Pancreas (tissue), 10 donors: ENCODE measurements at places on chromosomes 12 and 14.

DNA sequence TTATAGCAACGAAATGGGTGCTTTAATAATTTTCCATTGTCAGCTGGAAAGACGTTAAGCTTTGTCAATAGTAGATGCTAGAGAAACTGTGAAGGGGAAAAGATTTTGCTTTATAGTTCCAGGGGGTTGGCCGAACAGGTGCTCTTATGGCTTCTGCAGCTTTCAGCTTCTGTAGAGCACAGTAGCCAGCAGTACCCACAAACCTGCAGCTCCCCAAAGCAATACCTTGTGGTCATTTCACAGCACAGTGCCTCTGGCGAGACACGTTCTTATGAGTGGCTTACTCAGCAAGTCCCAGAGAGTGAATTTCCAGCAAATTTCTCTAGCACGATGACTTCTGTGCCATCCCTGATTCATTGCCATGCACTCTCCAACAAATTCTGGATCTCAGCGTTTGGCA is 416.3 kb upstream of the ATP2B1 start:
- DNase-seq: no peak

DNA sequence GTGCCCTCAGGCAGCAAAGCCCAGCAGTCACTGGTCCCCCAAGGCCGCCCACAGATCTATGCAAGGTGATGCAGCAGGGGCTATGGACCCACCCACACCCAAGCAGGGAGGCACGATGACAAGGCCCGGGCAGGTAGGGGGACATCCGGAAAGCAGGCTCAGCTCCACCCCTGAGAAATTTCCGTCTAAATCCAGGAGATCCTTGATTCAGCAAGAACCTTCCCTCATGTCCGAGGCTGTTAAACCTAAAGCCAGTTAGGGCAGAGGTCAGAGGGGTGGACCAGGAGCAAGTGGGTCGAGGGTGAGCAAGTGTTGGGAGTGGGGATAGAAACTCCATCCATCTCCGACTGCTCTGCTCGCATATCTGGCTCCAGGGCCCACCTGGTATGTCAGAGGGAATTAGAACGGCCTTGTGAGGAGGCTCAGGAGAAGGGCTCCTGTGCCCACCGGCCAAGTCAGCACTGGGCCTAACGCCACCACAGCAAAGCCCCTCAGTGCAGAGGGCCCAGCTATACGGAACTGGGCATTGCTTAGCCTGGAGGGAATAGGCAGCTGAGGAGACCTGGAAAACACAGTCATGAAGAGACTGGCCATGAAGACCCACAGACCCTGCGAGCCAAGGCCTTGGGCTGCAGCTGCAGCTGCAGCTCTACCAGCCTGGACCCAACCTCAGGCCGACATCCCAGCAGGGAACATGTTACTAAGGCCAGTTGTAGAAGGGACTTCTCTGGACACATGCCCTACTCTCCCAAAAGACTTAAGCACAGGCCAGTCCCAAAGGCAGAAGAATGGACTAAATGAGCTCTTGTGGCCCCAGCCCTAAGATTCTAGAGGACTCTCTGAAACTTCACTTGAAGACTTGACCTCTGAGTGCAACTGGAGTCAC is 34.3 kb downstream of the DAD1 start:
- DNase-seq: no peak

- no peak for DNase-seq
Observed at GRCh38 chr12:28966046-28966780, 182.9 kb upstream of the FAR2 start.

DNA sequence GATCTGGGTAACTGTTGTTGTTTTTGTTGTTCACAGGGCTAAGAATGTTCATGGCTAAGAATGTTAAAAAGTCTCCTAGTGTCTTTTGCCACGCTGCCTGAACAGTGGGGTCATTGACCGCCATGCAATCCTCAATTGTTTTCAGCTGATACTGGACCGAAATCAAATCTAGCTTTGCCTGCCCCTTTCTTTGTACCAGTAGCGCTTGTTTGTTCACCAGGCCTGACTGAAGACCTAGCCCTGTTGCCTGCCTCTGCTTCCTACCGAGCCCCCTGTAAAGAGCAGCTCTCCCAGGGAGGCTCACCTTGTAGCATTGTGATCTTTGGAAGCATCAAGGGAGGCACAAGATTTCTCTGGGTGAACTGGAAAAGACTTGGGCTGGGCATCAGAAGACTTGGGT is 6.7 kb downstream of the PSEN1 start:
- no peak for DNase-seq

DNA sequence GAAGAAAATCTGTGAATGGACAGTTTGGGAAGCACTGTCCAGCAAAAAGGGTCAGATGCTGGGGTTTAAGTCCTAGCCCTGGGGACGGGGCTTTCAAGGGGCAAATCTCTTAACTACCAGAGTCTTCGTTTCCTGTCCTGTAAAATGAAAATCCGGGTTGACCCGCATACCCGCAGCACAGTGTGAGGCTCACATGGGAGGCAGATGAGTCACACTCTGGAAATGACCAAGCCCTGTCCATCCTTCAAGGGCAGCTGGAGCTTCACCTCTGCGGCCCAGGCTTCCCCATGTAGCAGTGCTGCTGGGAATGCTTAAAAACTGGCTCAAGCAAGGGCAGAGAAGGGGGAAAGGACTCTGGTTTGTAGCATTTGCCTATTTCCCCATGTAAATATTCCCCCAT is 19.0 kb downstream of the FAM181A start:
- no peak for DNase-seq

DNA sequence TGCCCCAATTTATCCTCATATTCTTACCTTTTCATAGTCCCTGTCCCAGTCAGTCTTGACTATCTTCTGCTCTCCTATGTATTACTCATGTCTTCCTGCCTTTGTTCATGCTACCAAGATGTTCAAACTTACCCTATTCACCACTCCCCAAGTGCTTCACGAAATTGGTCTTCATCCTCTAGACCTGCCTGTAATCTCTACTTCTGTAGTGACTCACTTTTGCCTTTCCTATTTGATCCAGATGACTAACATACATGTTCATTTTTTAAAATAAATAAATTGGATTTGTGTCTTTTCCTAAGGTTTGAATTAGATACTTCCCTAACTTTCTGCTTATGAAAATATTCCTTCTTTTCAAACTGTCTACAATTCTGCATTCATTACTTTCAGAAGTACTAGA is 107.7 kb upstream of the PPM1H start:
- no peak for DNase-seq

DNA sequence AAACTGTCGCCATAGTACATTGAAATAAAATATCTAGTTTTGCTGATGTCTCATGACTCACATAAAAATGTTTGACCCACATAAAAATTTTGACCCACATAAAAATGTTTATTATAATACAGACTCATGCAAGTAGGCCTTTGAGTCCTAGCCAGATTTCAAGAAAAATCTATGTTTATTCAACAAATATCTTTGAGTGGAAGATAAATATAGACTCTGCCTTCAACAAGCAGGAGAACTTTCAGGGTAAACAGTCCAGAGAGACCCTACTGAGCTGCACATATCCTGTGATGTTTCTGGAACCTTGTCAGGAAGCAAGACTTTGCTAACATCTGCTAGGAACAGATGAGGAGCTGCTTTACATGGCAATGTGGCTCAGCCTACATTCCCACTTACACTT is 283.1 kb downstream of the MDGA2 start:
- DNase-seq: no peak

- no peak for DNase-seq
Observed at GRCh38 chr14:71804992-71805391, 127.2 kb upstream of the RGS6 start.

GRCh38 chr14:96847451-96847850 is 50.3 kb downstream of the VRK1 start:
- no peak for DNase-seq

DNA sequence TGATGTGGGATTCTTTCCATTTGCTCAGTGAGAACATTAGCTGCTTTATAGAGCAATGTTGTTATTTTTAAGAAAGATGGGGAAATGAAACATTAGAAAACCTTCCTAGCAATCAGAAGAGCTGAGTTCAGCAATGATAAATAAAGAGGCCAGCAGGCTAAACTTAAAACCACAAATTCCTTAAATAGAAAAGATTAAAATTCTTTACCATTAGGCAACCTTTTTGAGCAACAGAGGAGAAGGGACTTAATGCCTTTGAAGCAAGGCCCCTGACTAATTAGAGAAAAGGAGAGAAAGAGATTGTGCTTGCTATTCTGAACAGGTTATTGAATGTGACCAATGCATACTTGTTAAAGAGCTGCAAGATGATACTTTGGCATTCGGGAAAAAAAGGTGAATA is 160.8 kb upstream of the LMO3 start:
- no peak for DNase-seq

DNA sequence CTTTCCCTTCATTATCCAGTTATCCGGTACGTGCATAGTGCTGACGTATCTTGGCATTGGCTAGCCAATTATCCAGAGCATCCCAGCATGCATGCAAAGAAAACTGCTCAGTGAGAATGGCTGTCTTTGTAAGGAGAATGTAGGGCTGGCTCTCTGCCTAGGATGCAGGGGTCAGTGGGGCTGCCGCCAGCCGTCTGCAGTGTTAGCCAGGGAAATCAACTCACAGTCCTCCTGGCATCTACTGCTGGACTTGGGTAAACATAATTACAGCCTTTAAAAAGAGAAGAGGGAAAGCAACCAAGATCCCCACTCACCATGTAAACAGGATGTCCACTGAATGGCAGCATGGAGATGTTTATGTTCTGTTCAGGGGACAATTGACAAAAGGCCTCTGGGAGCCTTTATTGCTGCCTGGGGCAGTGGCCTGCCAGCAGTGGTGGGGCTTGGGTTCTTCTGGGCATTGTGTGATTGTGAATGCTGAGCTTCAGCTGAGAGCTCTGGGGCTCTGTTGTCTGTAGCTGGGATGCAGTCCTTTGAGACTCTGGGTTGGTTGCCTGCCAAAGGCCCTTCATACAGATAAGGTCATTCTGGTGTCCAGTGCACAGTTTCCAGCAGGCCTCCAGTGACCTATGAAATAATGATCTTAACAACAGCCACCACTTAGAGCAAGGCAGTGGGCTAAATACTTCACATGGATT is 121.8 kb downstream of the TBC1D30 start:
- no peak for DNase-seq

- DNase-seq: no peak
Observed at GRCh38 chr12:19588951-19589350, 149.7 kb downstream of the AEBP2 start.
